ENCODE measurements at places on chromosomes 1 and 21.

DNA sequence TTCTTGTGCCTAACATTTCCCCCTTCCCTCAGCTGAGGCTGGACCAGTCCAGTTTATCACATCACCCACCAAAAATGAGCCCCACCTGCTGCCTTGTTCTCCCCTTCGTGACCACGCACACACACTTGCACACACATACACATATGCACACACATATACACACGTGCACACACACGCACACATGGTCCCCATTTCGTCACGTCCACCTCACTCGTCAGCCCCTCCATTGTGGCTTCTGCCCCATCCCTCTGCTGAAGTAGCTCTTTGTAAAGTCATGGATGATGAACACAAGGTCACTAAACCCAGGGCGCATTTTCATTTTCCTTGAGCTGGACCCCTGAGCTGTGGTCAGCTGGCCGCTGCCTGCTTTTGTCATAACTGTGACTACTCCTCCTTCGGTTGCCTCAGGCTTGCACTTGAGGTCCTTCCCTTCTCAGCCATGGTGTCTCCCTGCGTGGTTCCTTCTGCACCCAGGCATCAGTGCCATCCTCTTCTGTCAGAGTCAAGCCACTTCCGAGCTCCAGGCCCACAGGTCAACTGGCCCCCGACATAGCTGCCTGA lies 93.8 kb downstream of the SYT2 start:
- peak; percentile 77 for DNase-seq

- DNase-seq: no peak
These were observed 130.9 kb downstream of the UCK2 start for GRCh38 chr1:165958306-165958705.

DNA sequence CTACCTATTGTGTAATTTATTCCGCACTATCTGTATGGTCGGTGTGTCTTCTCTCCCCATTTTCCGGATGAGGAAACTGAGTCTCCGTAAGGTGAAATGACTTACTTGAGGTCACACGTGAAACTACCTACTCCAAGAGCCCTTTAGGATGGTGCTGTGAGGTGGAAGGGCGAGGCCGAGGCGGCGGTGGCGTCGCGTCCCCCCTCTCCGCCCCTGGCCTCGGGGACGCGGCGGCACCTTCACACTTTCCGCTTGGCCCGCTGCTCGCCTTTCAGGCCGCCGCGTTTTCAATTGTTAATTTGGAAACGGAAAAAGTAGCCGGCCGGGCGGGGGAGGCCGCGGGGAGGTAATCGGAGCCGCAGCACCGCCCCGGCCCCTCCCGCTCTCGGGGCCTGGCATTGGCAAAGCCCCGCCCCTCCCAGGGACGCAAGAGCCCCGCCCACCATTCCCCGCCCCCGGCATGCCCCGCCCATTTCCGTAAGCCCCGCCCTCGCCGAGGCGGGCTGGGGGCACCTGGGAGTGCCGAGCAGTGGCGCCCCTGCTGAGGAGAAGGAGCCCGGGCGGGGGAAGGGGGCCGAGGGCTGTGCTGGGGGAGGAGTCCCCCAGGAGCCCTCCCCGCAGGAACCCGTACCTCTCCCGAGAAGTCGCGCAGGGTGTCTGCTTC lies 18.6 kb downstream of the KCNQ4 start:
- no peak for DNase-seq

- no peak for DNase-seq
These were observed 50.8 kb upstream of the CTPS1 start for GRCh38 chr1:40928699-40929098.

- DNase-seq: no peak
These were observed 45.9 kb upstream of the PRMT6 start for GRCh38 chr1:107010582-107010981.

GRCh38 chr1:118159569-118159968 lies 25.5 kb downstream of the SPAG17 start:
- DNase-seq: no peak

DNA sequence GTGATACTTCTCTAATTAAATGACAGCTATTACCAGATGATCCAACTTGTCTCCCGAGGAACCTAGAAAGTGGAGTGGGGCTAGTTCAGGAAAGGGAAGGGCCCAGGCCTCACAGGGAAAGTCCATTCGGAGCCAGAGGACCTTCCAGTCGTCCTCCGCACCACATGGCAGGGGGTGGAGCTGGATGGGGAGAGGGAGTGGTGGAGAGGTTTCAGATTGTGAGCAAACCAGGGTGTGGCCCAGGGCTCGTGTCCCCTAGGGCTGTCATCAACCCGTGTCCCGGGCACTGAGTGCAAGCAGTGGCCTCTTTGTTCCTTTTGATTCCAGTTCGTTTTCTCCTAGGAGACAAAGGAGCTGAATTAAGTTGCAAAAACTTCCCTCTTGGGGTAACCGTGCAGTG lies 114.9 kb downstream of the HUNK start:
- no peak for DNase-seq

- no peak for DNase-seq
These were observed 45.0 kb upstream of the KIRREL1 start for GRCh38 chr1:157948312-157949073.

DNA sequence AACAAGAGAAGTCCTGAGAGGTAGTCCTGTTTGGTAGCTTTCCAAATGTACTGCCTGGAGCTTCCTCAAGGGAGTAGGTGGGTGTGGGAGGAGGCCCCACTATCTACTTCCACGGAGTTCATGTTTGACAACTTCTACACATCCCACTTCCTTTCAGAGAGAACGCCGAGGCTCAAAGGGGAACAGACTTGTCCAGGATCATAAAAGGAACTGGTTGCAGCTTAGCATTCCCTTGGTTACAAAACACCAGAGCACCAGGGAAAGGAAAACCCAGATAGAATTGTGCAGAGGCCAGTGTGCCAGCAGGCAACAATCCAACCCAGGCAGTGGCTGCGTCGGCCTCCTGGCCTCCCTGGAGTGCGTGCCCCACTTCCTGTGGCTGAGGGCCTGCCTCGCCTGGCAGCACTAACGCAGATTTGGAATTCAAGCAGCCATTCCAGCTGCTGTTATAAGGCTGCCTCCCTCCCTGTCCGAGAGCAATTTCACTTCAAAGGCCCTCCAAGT lies 4.2 kb upstream of the RAP1GAP start:
- peak; percentile 4 for DNase-seq

- no peak for DNase-seq
These were observed 57.7 kb upstream of the ZC3H11B start for GRCh38 chr1:219670426-219671149.

- peak; percentile 59 for DNase-seq
These were observed 68.3 kb downstream of the SLC35A3 start for GRCh38 chr1:100037927-100038659.

GRCh38 chr21:9772348-9772672 lies 749.1 kb upstream of the TPTE start:
- DNase-seq: no peak

DNA sequence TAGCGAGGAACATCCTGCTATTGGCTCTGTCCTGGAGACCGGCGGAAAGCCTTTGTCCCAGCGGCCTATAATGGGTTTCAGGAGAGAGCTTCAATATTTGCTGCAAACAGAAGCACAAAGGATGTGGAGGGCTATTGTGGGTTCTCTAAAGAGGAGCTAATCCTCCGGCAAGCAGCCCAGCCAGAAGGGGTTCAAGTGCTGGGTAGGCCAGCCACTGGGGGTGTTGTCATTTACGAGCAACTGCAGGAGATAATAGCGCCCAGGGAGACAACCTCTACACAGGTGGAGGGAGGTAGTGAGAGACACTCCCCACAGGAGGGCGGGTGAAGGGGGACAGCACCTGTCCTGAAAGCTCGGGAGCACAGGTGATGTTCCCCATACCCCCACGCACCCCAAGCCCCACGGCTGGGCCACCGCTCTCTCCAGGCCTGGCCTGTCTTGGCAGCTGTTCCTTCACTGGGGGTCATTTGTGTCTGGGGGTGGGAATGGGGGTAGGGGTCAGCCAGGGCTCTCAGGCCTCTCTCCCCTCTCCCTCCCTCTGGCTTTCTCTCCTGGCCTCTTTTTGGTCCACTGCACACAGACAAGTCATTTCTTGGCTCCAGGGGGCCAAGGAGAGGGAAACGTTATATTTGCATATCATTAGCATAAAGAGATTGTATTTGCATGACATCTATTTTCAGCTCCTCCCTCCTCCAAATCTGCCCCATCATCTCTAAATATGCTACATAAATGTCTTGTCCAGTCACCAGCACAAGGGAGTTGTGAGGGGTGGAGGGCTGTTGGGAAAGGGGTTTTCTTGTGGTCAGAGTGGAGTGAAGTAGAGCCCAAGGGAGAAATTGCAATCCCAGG lies 22.0 kb upstream of the SLC26A9 start:
- DNase-seq: no peak

DNA sequence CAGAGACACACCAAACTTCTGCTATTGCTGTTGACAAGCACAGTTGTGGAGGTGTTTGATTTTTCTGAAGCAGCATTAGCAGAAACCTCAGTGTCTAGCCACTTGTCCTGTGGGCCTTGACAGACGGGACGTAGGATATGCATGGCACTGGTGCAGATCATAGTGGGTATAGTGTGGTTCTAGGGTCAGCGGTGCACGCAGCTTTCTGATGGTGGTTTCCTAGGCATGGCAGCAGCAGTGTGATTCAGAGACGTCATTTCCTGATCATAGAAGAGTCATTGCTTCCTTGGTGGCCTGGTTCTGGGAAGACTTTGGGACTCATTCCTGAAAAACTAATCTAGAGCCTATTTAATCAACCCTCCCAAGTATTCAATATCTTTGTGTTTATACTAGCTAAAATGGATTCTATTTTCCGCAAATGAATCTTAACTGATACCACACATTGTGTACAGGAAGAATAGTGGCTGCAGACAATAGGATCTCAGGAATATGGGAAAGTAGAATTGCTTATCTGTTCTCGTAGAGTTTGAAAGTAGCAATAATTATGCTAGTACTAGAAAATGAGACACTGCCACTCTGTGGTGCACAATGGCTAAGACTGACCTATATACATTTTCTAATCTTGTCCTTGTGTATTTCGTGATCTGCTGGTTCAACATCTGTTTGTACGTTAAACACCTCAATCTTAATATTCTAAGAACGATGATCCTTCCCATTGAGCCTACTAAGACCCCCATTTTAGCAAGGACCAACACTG lies 2.8 kb upstream of the USP1 start:
- no peak for DNase-seq

GRCh38 chr1:92486251-92487077 lies at the start of gene GFI1:
GFI1 (minus strand) TSS chr1:92486925; CDS start chr1:92483487, 3,438 bp downstream.
- peak; percentile 85 for DNase-seq

GRCh38 chr21:31902438-31902837 lies 29.6 kb downstream of the HUNK start:
- no peak for DNase-seq

GRCh38 chr1:116504308-116505156 lies 66.3 kb downstream of the CD58 start:
- peak; percentile 98 for DNase-seq

DNA sequence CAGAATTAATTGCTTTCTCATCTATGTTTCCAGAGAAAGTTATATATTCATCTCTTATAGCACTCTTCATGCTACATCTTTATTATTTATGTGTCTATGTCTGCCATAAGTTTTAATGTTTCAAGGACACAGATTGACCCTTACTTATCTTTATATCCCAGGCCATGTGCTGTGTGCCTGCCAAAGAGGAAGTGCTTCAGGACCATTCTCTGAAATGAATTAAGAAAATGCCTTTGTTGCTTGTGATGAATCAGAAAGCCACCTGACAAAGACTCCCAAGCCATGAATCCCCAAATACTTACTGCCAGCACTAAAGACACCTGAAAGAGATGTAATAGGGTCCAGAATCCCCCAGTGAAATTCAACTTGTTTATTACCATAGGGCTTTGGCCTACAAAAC lies 342.1 kb upstream of the C1orf87 start:
- DNase-seq: no peak

GRCh38 chr1:113391649-113392271 lies 1.4 kb downstream of the MAGI3 start:
- no peak for DNase-seq

- no peak for DNase-seq
These were observed 204.6 kb downstream of the LTN1 start for GRCh38 chr21:28788030-28788429.

DNA sequence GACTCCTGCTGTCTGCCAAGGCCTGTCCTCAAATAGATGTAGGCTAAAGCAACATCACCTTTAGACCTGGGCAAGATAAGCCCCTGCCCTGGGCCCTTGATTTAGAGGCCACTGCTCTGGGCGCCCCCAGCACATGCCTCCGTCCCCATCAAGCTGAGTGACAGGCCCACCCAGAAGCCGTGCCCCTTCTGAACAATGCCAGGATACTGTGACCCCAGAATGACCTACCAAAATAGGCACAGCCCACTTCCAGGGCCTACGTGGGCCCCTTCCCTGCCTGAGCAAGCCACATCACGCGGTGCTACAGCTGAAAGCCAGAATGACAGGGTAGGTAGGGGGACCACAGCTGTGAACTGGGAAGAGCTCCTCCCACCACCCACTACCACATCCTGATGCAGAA lies 24.7 kb upstream of the BECN2 start:
- DNase-seq: no peak

- no peak for DNase-seq
These were observed 30.1 kb downstream of the NTPCR start for GRCh38 chr1:232980355-232980978.

GRCh38 chr1:41293779-41294178 lies 51.7 kb upstream of the SCMH1 start:
- DNase-seq: no peak

DNA sequence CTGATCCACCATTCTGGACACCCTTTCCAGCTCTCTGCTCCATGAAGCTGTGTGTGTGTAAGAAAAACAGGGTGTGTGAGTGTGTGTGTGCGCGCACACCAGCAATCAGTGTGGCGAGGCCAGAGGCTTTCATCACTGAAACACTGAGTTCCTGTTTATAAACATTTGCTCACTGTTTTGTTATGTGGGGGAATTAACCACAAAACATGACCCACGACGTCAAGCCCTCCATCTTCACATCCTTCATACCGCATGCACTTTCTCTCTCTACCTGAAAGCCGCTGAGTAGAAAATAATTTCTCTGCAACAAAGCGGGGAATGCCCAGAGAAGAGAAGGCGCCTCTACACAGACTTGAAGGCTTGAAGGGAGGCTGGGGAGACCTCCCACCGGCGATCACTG lies 148.9 kb upstream of the IRF2BP2 start:
- no peak for DNase-seq

GRCh38 chr1:96206451-96206850 lies 515.1 kb upstream of the PTBP2 start:
- no peak for DNase-seq

- DNase-seq: no peak
These were observed 95.0 kb downstream of the SUSD4 start for GRCh38 chr1:223269006-223269405.

- DNase-seq: no peak
These were observed 51.1 kb upstream of the PDC start for GRCh38 chr1:186511761-186512637.

Measured in GF-D8 (cell line).